ENCODE measurements at places on chromosomes 4 and X.
A peak's percentile ranks its signal among the peaks of the same experiment; 100 is the strongest.

- no peak for DNase-seq
Measured at GRCh38 chrX:118219866-118220265, 103.3 kb upstream of the KLHL13 start.

DNA sequence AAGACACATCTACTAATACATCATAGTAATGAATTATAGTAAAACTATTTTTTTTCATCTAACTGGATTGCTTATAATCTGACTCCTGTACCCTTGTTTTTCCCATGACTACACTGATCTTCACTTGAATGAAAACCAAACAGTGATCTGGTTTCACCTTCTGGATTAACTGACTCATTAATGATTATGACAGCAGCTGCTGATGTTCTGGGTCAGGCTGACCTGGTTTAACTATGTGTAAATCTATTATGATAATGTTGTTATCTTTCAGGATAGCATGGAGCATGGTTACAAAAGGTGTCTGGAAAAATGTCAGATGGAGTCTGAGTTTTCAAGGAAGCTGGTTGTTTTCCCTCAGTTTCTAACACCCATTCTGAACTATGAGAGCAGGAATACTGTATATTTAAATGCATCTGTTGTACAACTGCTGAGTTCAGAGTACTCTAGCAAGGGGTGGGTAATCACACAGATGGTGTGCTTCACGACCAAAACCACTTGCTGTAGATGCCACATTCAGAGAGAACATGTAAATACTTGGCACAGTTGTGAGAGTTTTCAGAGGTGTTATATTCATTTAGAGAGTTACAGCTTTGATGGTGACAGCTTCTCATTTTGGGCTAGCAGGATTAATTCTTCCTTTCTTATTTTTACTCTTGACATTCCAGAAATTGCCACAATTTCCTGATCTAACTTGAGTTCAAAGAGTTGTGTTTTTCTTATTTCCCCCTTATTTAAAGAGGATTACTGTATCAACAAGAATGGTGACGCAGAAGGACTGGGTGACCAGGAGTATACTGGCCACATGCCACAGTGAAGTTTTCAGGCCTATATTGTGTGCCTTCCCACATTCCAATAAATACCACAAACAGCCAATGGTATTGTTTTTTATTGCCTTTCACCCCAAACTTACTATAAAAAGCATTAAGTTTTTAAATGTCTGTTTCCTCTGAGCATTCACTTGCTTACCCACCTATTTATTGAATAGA, 249.7 kb upstream of the TET2 start:
- no peak for DNase-seq

- DNase-seq = peak; percentile 37
Measured at GRCh38 chr4:119559044-119559647, 69.5 kb downstream of the PDE5A start.

GRCh38 chr4:3160438-3160837, 86.0 kb downstream of the HTT start:
- no peak for DNase-seq

DNA sequence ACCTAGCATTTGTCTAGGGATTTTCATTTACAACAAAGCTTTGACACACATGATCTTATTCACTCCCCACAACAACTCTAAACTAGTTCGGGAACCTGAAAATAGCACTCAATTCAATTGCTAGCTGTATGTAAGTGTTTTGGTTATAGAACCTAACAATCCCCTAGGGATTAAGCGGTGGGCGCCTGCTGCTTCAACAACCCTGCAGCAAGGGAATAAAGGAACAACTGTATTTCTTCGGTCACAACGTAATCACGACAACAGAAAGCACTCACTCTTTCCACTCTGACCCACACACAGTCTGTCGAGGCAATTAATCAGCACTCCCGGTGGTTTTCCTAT, 674 bp upstream of the DIAPH2 start:
- DNase-seq = no peak

DNA sequence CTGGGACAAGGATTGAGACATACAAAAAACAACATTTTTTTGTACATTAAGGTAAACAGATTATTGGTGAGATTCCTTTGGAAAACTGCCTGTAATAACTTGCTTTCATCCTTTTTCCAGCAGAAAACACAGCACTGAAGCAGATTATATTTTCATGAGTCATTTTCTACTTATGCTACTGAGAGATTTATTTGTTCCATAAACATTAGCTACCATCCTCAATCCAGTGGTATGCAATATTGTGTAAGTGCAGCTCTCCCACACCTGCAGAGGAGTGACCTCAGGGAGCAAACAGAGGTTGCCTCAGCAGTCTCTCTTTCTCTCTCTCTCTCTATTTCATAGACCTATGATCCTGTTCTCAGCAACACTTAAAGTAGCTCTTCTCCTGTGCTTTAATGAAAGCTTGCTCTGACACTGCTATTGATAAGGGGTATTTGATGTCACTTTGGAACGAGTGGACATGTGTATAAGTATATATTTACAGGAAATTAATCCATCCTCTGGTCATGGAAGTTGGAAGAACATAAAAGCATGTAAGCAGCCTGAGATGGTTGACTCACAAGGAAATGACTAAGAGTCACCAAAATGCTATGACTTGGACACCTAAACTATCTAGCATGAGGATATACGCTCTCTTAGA, 163.7 kb upstream of the SPANXC start:
- DNase-seq = peak; percentile 8

- no peak for DNase-seq
Measured at GRCh38 chr4:110867981-110868720, 245.3 kb upstream of the PITX2 start.

- no peak for DNase-seq
Measured at GRCh38 chr4:185711726-185712125, 100.3 kb downstream of the SORBS2 start.

All from AG09319 (cell line).